ENCODE measurements at places on chromosomes 7 and 10.

GRCh38 chr7:44787041-44787440 is 9.4 kb upstream of the PPIA start:
- DNase-seq: no peak

- no peak for DNase-seq
These were observed 12.7 kb downstream of the DHTKD1 start for GRCh38 chr10:12081470-12081869.

GRCh38 chr7:20777377-20778062 is 9.2 kb downstream of the SP8 start:
- no peak for DNase-seq

GRCh38 chr7:80614851-80615271 is 23.6 kb upstream of the CD36 start:
- DNase-seq: no peak

DNA sequence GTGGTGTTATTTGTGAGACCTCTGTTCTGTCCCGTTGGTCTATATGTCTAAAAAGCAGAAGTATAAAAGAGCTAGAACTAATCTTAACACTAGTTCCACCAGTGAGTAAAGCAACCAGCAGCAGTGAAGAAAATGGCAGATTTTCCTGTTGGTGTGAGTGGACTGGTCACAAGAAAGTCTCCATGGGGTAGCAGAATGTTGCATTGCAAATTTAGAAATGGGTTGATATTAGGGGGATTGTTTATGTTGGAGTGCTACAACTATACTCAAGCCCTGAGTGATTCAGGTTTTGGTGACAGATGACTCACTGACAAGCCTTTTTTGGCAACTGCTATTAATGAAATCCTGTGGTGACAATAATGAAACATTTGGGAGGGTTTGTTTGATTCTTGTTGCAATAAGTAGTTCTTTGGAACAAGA is 5.6 kb downstream of the AVL9 start:
- no peak for DNase-seq

DNA sequence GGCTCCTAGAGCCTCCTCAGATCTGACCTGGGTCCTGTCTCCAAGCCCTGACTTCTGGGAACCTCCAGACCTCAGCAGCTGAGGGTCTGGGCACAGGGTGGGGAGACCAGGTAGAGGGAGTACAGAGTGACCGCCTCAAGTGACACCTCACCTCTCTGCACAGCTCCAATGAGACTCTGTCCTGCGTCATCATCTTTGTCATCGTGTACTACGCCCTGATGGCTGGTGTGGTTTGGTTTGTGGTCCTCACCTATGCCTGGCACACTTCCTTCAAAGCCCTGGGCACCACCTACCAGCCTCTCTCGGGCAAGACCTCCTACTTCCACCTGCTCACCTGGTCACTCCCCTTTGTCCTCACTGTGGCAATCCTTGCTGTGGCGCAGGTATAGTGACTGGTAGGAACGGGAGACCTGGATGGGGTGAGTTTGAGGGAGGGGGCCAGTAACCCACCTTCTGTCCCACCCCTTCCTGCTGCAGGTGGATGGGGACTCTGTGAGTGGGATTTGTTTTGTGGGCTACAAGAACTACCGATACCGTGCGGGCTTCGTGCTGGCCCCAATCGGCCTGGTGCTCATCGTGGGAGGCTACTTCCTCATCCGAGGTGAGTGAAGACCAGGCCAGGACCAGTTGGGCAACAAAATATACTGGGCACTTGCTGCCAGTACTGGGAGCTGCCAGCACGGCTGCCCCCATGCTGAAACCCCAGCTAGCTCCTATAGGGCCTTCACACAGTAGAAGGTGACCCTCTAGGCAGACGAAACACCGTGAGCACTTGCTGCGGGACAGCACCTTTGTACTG is 17.8 kb downstream of the SMO start:
- DNase-seq: no peak

- no peak for DNase-seq
These were observed 54.1 kb downstream of the PLPP4 start for GRCh38 chr10:120511165-120511564.

- no peak for DNase-seq
These were observed 28.4 kb upstream of the IFRD1 start for GRCh38 chr7:112421666-112422486.

DNA sequence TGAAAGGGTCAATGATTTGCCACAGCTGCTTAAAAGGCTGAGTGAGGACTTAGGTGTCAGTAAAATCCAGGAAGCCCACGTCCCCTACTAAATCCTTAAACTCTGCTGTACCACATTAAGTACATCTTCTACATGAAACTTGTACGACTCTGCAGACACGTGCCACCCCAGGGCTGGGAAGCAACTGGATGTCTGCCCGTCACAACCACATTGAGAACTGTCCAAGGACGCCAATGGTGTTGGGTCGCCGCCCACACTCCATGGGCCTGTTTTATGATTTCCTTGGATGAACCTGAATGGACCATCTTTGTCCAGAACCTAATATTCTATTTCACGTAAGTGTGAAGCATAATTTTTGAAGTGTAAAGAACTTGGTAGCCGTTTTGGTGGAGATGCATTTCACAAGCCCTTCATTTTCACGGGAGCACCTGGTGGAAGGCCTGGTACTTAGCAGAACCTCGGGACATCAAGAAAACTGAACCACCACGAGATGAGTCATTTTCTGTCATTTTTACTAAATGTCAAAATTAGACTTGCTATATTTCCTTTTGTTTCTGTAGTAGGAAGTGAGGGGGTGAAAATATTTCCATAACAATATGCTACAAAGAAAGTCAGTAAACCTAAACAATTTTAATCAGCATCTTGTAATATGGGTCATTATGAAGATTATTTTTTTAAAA is 134.9 kb downstream of the SFMBT2 start:
- DNase-seq: peak; percentile 21

DNA sequence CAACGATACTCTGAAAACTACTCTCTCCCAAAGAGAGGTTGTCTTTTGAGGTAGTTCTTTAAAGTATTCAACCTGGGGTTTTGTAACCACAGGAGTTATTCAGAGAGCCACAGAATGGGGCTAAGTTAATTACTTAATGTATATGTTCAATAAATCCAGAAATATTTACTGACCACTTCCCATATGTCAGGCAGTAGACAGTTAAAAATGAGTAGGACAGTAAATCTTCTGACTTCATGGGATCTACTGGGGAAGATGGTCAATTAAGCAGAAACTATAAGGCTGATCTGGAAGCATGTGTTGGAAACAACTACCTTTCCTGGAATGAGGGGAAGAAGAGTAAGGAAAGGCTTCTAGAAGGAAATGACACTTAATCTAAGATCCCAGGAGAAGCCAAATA is 167.7 kb downstream of the MAGI2 start:
- DNase-seq: no peak

GRCh38 chr7:45625714-45626440 is 51.7 kb downstream of the ADCY1 start:
- no peak for DNase-seq

GRCh38 chr10:642186-642890 is 47.1 kb downstream of the DIP2C start:
- no peak for DNase-seq

GRCh38 chr7:15947754-15948153 is 261.3 kb upstream of the MEOX2 start:
- no peak for DNase-seq

DNA sequence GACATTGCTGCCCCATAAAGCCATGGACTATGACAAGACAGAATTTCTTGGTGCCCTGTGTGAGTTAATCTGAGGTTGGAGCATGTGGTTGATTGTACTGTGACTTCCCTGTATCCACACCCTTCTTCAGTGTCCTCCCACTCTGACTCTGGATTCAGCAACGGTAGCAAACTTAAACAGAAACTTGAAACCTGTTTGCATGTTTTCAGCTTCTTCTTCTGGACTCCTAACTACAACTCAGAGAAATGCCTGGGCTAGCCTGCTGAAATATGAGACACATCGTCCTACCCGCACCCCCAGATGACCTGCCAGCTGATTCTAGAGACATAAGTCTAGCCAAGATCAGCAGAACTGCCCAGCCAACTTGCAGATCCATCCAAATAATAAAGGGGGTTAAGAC is 78.4 kb downstream of the IPMK start:
- no peak for DNase-seq

DNA sequence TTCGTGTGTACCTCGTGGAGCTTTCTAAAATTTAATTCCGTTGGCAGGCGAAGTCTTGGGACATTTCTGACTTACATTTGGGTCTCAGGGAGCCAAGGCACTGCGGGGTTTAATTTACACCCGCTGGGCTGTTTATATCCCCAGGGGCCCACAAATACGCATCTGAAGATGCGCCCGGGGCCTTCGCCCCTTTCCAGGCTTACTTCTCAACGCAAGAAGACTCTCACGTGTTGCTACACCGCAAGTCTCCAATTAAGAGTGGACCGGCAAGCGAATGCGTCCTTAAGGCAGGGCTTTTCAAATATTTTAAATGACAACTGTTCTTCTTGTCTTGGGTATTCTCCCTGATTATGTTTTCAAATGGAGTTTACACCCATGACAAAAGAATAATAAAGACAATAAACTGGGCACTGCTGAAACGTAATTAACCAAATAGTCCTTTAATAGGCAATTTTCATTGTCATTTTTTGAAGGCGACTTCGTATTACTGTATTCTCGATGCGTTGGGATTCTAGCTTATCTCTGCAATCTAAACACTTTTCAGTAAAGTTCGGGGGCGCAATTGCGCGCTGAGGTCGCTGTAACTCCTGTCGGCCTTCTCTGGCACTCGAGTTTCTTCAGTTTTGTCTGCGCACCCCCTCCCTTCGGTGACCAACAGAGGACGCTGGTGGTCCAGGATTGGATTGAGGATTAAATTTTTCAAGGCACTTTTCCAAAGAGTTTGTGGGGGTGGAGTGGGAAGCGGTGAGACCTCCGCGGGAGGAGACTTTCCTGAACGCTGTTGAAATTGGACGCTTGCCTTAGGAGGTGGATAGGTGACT is 837 bp upstream of the IGFBP3 start:
- DNase-seq: no peak

GRCh38 chr10:10996966-10997620 is 20.6 kb upstream of the CELF2 start:
- no peak for DNase-seq

GRCh38 chr7:26525398-26526264 is 234.0 kb downstream of the SNX10 start:
- DNase-seq: no peak

- no peak for DNase-seq
These were observed 216.5 kb downstream of the VTI1A start for GRCh38 chr10:112663234-112664125.

DNA sequence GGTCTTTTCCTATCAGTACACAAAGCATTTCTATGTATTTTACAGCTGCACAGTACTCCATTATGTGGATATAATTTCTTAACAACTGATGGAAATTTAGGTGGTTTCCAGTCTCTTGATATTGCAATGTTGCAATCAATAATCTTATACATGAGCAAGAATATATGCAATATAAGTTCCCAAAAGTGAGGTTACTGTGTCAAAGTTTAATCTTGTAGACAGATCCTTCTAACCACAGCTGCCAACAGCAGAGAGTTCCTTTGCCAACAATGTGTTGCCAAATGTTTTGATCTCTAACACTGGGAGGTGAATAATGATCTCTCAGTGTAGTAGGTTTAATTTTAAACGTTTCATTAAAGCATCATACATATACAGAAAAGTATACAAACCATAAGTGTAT is 54.5 kb downstream of the CUL2 start:
- DNase-seq: no peak

DNA sequence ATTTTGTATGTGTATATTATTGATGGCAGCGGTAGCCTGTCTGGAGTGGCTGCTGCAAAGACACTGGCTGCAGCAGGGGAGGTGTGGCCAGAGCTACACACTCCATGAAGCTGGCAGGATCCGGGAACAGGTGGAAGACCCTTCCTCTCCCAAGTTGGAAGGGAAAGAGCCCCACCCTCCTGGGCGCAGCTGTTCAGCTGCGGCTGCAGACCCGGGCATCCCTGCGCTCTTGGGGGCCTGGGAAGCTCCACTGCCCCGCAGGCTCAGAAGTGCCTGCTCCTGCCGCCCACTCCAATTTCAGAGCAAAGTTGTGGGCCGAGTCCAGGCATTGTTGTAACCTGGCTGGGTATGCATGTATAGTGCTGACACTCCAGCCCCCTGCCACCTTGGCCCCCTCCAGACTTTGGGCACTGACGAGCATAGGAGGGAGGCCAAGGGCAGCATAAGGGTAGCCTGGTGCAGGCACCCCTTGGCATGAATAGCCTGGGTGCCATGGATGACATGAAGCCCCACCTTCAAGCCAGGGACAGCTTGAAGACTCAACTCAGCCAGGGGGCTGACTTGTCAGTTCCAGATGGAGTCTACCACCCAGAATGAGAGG is 90.7 kb upstream of the TMEM168 start:
- no peak for DNase-seq

DNA sequence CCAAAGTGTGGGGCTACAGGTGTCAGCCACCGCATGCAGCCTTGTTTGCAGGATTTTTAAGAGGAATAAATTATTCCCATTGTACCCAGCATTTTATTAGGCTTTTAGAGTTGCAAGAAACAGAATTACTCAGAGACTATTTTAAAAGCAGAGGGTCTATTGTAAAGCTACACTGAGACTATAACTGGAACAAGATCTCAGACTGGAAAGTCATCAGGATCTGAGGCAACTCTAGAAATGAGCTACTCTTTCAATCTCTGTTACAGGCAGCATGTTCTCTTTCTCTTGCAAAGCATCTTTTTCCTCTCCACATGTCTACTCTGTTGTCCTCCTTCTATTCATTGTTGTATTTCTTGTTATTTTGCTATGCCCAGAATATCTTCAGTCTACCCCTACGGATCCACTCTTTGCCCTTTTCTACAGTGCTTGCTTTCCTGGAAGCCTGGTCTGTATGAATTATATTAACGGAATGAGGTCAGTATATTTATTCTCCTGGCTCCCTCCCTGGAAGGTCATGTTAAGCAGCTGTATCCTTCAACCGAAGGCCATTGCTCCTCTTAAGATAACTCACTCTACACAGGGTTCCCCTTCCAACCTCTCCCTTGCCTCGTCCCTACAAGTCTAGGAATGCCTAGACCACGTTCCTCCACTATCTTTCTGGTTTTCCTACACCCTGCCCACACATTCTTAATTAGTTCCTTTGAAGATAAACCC is 27.7 kb upstream of the MICU1 start:
- DNase-seq: no peak

- no peak for DNase-seq
These were observed 244.5 kb downstream of the GATA3 start for GRCh38 chr10:8298896-8299570.

DNA sequence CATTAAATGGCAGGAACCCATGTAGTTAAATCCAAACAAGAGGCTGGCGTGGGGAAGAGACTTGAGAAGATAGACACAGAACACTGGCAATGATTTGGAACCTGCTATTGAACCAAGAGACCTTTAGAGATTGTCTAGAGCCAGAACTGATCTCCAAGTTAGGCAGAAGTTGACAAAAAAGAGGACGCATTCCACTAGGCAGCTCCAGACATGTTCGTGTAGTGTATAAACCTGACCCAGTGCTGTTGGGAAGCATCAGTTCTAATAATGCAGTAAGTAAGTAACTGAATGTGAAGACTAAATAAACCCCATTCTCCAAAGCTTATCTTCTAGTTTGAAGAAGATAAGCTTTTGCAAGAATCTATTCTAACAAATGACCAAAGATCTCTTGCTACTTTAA is 50.8 kb downstream of the AP3M1 start:
- DNase-seq: no peak

- DNase-seq: peak; percentile 1
These were observed 697.8 kb downstream of the NRG3 start for GRCh38 chr10:82572744-82573143.

- DNase-seq: no peak
These were observed 161.2 kb downstream of the CAMK1D start for GRCh38 chr10:12510501-12510941.

- DNase-seq: peak; percentile 78
These were observed 92.8 kb downstream of the MCU start for GRCh38 chr10:72784551-72785351.

All from cerebellum (tissue), 4 donors.